ENCODE measurements at places on chromosomes 2 and 18.

DNA sequence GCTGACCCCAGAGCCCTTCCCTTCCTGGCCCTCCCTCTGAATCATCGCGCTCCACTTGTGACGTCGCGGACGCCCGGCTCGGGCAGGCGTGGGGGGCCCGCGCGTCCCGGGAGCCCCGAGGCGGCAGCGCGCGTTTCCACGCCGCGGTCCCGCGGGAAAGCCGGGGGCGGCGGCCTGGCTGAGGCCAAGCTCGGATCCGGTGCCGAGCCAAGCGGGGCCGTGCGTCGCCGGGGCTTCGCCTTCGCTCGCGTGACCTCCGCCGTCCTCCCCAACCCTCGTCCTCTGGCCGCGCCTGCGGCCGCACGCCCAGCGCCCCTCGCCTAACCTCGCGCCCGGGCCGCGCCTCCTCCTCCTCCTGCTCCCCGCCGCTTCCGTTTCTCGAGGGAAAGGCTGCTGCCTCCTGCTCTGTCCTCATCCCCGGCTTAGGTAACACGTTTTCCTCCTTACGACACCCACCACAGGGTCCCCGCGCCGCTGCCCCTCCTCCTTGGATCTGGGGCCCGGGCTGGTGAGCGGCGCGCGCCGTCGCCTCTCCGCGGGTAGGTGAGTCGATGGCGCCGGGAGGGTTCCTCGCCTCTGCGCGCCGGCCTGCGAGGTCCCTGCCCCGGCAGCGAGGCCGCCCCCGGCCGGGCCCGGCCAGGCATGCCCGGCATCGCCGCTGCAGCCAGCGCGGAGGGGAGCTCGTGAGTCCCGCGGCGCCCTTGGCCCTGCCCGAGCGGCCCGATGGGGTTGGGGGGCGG is at the start of gene INPP1:
TSS of gene INPP1 (plus strand) at position 54 of the 740 bp plus-strand sequence. CDS start 16,514 bp downstream, outside the sequence.
- no peak within 1 kb of the TSS for H3K27ac ChIP-seq
- H3K4me3 ChIP-seq = peak within 1 kb of the TSS; percentile 76
- no peaks in the 10 kb centered on the region for H3K27me3 ChIP-seq
- H3K36me3 ChIP-seq = no peaks in the 10 kb centered on the region

DNA sequence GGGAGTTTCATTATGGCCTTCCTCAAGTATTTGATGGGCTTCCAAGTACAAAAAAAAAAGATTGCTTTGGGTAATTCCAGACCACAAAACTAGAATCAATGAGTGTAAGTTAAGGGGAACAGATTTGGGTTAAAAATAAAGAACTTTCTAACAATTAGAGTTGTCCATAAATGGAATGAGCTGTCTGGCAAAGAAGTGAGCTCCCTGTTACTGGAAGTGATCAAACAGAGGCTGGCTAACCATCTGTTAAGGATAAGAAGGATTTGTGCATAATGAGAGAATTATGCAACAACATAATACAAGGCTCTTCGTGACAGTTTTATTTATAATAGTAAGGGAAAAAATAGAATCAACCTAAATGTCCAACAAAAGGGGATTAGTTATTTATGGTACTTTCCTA is 44.6 kb upstream of the ACVR1 start:
- no peak for DNase-seq
- no peaks in the 10 kb centered on the region for H3K4me1 ChIP-seq
- no peak overlapping the region for H3K4me3 ChIP-seq

GRCh38 chr2:168346725-168347477 is 99.5 kb upstream of the STK39 start:
- H3K27me3 ChIP-seq = no peaks in the 10 kb centered on the region
- H3K4me1 ChIP-seq = peaks cover 3% of the 10 kb centered on the region
- no peaks in the 10 kb centered on the region for H3K36me3 ChIP-seq
- peak; percentile 49 for DNase-seq
- peak overlapping the region; percentile 41 for H3K4me3 ChIP-seq

- H3K27me3 ChIP-seq = no peaks in the 10 kb centered on the region
- no peaks in the 10 kb centered on the region for H3K36me3 ChIP-seq
- H3K27ac ChIP-seq = no peak overlapping the region
- no peaks in the 10 kb centered on the region for H3K4me1 ChIP-seq
- DNase-seq = no peak
These were observed 235.8 kb upstream of the RAB12 start for GRCh38 chr18:8373486-8373885.

GRCh38 chr2:188898261-188898660 is 75.9 kb upstream of the COL3A1 start:
- H3K27ac ChIP-seq = no peak overlapping the region
- no peak overlapping the region for H3K4me3 ChIP-seq
- H3K27me3 ChIP-seq = no peaks in the 10 kb centered on the region
- H3K36me3 ChIP-seq = no peaks in the 10 kb centered on the region
- DNase-seq = no peak

DNA sequence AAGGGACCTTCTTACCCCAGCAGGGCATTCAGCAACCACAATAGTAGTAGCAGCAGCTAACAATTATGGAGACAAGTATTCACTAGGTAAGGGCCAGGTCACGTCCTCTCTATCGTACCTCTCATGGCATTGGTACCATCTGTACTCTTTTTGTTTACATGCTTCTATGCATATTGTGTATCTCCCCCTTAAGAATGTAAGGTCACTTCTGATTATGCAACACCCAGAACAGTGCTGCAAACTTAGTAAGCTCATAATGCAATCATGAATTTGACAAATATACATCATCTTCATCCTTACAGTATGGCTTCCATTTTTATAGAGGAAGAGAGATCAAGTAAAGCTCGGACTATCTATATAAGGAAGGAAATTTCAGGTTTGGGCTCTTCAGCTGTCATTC is 46.1 kb downstream of the SPRED2 start:
- H3K27me3 ChIP-seq = no peaks in the 10 kb centered on the region
- no peak overlapping the region for H3K4me3 ChIP-seq
- H3K27ac ChIP-seq = no peak overlapping the region
- H3K36me3 ChIP-seq = no peaks in the 10 kb centered on the region
- H3K4me1 ChIP-seq = peaks cover 17% of the 10 kb centered on the region

DNA sequence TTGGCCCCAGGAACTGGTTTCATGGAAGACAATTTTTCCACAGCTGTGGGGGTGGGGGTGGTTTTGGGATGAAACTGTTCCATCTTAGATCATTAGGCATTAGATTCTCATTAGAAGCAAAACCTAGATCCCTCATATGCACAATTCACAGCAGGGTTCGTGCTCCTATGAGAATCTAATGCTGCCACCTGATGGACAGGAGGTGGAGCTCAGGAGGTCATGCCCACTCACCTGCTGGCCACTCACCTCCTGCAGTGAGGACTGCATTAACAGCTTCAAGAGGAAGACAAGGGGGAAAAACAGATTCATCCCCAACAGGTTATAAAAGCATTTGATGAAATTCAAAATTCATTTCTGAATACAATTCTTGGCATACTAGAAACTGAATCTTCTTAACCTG is 38.5 kb downstream of the THAP4 start:
- no peak for DNase-seq
- no peak overlapping the region for H3K4me3 ChIP-seq
- H3K27ac ChIP-seq = no peak overlapping the region
- peaks cover 23% of the 10 kb centered on the region for H3K36me3 ChIP-seq
- H3K27me3 ChIP-seq = no peaks in the 10 kb centered on the region
